ENCODE measurements at places on chromosomes 11 and 22.
A peak's percentile ranks its signal among the peaks of the same experiment; 100 is the strongest.

DNA sequence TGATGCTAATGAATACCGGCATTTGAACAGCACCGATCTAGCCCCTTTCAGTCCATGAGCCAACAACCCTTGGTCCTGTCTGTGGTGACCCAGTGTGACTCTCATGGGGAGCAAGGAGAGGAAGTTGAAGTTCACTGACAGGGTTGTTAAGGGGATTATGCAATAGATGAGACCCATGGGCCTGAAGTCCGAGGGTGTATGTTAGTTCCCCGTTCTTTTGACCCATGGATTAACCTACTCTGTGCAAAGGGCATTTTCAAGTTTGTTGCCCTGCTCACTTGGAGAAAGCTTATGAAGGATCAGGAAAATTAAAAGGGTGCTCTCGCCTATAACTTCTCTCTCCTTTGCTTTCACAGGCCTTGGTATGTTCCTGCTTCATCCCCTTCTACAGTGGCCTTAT, 4.9 kb downstream of the PNPLA3 start:
- no peak for DNase-seq

GRCh38 chr11:111435046-111435698, 56.1 kb upstream of the POU2AF1 start:
- no peak for DNase-seq

DNA sequence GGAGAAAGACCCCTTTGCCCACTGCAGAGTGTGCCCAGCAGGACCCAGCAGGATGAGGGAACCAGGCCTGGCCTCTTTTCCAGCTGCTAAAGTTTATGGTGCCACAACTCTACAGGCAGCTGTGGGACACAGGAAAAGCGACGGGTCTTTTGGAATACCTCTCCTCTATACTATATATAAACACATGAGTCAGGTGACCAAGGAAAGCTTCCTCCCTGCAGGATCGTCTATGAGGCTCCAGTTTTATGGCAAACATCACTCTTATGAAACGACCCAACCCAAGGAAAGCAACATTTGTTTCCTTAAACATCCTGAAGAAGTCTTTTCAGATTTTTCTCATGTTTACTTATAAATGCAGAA, 102.8 kb upstream of the AKIP1 start:
- no peak for DNase-seq

DNA sequence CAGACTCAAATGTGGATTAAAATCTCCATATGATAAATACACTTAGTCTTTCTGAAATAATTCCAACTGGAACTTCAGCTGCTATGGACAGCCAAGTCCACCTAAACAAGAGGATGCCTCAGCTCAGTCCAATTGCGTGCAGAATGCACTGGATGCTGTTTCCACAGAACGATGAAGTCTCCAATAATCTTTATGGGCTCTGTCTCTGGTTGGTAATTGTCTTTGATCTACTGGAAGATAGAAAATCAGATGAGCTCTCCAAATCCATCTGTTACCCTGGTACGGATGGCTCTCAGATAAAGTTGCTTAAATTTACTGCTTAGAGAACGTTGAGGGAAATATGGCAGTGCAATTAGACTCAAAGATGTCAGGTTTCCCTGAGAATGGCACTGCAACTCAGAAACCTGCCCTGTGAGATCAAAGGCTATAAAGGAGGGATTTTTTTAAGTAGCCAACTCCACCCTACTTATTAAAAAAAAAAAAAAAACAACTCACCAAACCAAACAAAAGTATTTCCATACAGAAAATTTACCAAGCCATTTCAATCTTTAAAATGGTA, 859 bp upstream of the BIRC3 start:
- no peak for DNase-seq

DNA sequence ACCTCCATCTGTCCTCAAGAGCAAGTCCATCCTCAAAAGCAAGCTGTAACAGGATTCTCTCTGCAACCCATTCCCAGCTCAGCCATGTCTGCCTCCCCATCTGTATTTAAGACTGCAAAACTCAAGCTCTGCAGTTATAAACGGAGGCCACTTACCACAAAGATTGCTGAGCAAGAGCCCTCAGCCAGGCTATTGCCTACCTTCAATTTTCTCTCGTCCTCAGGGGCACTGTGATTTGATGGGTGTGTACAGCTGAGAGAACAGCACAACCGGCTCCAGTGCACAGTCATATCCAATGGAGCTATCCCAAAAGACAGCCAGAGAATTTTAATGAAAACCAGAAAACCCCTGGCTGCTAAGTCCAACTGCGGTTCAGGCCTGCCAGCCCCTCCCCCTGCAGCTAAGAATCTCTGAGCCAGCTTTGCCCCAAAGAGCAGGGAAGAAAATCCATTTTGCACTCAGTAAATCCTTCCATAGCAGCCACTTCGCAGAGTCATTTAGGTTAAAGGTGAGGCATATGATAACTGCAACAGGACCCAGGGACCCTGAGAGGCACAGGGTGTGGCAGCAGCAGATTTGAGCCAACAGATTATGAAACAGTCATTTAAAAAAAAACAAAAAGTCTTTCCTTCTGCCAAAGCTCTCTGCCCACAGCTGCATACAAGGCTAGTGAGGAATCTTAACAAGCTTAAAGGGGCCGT, 37.6 kb downstream of the RAB30 start:
- DNase-seq, result peak; percentile 57

DNA sequence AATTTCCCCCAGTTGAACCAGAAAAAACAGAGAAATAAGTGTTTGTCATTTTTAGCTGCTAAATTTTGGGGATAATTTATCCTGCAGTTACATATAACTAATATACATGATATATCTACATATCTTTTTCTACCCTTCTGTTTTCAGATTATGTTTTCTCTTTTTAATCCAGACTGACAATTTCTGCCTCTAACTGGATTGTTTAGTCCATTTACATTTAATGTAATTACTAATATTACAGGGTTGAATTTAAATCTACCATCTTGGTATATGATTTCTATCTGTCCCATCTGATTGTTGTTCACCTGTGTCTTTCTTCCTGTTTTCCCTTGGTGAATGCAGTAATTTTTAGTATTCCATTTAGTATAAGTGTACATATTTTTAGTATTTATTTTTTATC, 5.7 kb downstream of the NNMT start:
- DNase-seq, result no peak

- DNase-seq, result no peak
Observed at GRCh38 chr11:124877910-124878758, 12.9 kb downstream of the ROBO3 start.

DNA sequence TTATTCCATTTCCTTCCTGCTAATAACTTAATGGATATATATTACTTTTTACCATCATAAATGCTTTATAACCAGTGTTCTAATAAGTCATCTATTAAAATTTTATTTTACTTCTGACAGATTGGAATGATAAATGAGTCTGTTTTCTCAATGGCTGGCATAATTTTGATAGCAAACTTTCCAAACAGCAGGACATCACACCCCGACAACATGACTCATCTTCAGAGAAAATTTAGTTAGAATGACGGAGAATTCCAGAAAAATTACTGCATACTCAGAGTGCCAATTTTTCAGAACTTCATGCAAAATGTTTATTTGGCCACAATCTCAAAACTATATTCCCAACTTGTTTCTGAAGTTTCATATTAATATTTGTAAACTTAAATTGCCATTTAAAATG, 174.4 kb downstream of the SWAP70 start:
- peak; percentile 68 for DNase-seq

DNA sequence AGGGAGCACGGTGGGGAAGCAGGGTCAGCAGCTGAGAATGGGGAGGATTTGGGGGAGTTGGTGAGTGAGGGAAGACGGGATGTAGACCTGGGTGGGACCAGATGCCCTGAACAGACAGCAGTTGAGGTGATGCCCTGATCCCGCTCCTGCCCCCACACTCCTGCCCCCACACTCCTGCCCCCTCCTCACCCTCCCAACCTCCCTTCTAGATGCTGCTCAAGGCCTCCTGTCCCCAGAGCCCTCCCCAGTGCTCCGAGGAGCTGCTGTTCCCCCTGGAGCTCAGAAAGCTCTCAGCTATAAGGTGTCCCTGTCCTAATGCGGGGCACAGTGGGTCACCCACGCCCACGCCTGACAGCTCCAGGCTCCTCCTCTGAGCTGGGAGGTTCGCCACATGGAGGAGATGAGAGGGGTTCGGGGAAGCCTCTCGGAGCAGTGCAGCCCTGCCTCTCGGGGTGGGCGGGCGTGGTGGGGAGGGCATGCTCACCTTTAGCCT, 25.1 kb upstream of the TTLL12 start:
- DNase-seq, result no peak

DNA sequence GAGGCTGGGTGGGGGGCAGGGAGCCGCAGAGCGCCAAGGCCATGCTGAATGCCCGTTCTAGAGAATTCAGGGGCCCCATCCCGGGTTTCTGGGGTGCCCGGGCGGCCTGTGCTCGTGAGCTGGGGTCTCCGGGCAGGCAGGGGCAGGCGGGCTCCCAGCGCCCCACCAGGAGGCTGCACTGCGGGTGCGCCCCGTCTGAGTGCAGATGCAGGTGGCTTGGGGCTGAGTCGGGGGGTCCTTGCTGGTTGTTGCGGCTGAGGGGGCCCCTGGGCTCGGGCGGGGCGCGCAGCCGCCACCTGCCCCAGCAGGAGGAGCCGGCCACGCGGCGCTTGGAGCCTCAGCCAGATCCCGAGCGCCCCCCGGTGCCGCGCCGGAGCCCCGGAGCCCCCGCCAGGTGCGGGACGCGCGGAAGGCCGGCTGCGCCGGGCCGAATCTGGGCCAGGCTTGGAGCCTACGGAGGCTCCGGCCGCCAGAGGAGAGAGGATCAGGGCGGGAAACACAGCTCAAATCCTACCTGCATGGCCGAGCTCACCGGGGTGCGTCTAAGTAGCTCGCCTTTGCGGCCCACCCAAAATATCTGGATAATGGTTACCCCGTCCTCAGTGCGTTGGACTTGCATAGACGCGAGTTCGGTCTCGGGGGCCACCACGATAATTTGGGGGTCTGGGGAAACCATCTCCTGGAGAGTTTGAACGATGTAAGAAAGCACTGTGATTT, 590 bp upstream of the IGF2 start:
- no peak for DNase-seq

GRCh38 chr11:7688238-7688826, 15.0 kb upstream of the CYB5R2 start:
- DNase-seq, result peak; percentile 39

GRCh38 chr11:118956094-118956846, at the start of gene UPK2:
TSS of gene UPK2 (plus strand) at chr11:118956298. CDS start at chr11:118956351, 53 bp downstream.
- peak; percentile 67 for DNase-seq

DNA sequence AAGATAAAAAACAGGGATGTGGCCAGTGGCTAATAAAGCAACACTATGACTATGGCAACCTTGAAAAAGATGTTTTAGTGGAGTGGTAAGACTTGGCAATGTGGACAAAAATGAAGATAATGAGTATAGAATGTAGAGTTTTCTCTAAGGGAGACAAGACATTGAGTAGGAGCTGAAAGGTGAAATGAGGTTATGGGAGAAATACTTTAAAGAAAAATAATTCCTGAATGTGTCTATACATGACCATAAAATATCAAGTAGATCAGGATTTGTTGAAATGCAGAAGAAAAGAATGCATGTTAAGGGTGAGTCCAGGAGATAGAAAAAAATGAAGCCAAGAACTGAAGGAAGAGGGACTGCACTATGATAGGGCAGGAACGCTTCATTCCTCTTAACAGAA, 101.6 kb upstream of the CARD18 start:
- no peak for DNase-seq

DNA sequence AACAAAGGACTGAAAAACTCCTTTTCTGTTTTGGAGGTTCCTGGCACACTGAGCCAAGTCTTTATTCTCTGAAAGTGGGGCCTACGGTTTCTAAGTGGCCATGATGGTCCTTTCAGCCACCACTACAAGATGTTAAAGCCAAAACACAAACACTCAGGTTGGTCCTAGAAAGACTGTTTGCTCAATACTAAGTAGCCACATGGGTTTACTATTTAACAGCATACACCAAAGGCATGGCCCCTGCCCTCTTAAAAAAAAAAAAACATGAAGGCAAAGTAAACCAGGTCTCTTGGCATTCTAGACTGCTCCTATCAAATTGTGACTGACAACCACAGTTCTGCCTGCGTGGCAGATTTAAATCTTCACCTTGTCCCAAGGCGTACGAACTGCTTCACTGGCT, 123.6 kb upstream of the BID start:
- no peak for DNase-seq

DNA sequence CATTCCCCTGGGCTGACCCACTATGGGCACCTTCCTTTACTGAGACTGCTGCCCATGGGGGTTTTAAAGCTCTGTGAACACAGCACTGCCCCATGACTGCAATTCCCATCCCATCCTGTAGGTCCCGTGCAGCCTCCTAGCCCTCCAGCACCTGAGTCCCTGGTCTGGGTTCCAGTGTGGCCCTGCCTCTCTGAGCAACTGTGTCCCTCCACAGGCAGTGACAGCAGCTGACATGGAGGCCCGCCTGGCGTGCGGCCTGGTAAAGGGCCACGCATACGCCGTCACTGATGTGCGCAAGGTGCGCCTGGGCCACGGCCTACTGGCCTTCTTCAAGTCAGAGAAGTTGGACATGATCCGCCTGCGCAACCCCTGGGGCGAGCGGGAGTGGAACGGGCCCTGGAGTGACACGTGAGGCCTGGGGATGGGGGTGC, 12.6 kb downstream of the OMP start:
- DNase-seq, result no peak

- no peak for DNase-seq
Observed at GRCh38 chr11:32902089-32902665, 9.6 kb downstream of the QSER1 start.

- DNase-seq, result no peak
Observed at GRCh38 chr11:126468102-126468521, 112.6 kb downstream of the ST3GAL4 start.

DNA sequence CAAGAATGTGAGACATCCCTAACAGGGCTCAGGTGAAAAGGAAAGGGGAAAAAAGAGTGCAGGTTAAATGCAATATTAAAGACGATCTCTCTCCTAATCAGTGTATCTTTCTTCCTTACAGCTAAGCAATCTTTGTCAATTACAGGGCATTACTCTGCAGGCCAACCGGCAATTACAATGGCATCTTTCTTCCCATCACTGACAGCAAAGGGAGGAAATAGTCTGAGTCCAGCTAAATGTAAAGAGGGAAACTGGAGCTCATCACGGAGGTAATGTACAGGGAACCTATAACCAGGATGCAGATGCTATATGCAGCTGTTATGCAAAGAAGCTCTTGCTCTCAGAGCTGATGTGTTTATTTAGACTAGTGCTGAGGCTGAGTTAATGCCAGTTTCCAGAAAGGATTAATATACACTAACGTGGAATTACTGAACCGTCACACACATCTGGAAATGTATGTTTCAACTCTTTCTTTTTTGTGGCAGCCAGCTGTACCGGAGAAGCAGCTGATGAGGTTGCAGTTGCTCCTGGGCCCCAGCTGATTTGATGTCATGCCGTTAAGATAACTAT, 121.6 kb downstream of the KIRREL3 start:
- no peak for DNase-seq

- no peak for DNase-seq
Observed at GRCh38 chr11:22471385-22471784, 133.2 kb downstream of the SLC17A6 start.

DNA sequence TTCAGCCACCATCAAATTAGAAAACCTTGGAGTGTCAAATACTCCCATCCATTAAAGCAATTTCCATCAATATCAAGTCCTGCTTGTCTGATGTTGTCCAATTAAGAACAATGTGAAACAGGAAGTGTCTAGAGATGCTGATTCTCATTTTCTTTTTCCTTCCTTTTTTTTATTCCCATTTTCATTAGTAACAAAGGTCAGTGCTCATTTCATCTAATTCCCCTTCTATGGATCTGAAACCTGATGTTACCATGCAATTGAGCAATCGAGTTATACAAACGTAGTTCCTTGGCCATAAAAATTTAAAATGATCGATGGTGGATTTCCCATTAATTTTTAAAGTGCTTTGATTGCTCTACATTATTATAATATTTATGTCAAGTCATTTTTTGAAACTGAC, 330.6 kb upstream of the ZC3H12C start:
- DNase-seq, result no peak

- no peak for DNase-seq
Observed at GRCh38 chr22:49660794-49661781, 166.6 kb downstream of the BRD1 start.

- DNase-seq, result peak; percentile 29
Observed at GRCh38 chr11:34680918-34681586, 60.2 kb downstream of the EHF start.

All from iris pigment epithelial cell (primary cell).